ENCODE measurements at places on chromosomes 6 and 20.

DNA sequence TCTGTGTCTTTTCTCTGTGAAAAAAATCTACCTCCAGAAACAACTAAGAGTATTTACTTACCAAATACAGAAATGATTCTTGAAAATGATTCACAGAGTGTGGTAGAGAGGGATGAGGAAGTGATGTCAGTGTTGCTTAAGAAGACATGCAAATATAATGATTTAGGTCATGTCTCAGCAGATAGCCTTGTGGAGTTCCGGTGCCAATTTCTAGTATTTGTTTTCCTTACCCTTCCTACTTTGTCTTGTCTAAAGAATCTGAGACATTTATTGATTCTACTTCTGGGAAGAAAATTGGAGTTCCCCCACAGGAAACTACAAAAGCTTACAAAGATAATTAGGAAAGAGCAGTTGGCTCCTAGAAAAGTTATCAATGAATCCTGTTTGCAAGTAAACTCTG lies 68.8 kb downstream of the GJA1 start:
- DNase-seq = no peak

DNA sequence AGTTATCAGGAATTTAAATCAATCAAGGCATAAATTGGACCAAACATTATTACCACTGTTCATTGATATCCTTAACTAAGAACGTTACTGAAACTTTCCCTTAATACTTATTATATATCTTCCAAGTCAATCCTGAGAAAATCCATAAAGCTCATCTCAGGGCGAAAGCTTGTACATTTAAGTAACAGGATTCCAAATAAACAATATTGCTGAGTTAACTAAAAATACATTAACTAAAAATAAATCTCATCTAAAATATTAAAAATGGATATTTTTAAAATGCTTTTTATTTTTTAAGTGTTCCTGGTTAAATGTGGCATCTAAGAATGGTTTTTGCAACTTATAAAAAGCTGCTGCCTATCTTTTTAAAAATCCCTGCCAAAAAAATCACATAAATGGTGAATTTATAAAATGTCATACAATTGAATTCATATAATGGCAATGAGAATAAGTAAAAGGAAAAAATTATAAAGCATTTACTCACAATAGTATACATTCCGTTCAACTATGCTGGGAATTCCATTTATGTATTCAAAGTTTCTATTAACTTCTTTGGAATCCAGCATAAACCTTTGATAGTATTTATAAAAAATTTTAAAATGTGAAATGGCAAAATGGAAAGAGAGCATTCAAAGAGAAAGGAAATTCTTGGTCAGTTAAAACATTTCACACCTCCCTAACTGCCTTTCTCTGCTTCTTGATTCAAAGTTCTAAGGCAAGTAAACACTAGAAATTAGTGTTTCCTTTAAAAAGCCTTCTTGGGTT lies 20.8 kb upstream of the GMDS start:
- no peak for DNase-seq

DNA sequence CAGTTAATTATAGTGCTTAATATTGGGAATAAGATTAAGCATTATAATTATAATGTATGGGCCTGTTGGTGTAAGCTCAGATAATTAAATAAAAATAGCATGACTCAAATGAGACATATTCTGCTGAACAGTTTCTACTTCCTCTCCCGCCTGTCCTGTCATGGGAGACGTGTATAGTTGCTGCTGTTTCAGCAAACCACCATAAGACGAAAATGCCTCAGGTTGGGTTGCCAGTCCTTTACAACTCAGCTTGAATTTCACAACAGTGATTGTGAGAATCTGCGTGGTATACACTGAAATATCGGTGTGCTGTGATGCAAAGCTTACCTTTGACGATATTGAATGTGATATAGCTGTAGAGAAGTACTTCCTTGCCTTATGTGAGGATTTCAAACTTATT lies 99.5 kb downstream of the POPDC3 start:
- no peak for DNase-seq

DNA sequence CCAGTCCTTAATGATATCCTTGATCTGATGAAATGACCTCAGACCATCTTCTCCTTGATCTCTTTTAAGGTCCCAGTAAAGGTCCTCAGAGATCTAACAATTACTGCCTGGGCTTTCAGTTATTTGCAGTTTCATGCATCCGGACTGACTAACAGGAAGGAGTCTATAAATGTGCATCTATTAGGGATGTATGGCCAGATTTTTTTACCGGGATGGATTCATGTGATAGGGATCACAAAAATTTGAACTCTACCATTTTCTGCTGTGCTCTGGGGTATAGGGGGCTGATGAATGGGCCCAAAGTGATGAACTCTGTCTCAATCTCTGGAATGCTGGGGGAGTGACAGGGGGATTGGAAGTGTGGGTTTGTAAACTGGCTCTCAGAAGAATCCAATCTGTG lies 36.2 kb upstream of the SCUBE3 start:
- DNase-seq = no peak

DNA sequence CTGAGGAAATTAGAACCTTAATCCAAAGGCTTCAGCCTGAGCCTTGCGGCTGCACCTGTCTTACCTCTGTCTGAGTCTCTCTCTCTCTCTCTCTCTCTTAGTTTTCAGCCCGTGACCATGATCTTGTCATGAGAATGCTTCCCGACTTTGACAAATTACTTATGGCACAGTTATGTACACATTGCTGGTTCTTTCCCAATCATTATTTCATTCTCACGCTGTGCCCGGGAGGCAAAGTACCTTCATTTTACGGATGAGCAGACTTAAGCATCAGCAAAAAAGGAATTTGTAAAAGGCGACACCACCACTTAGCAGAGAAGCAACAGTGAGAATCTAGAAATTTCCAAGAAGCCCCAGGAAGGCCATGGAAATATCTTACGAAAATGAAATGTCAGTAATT lies 54.6 kb downstream of the GMPR start:
- no peak for DNase-seq

Data from NCI-H446 (cell line).